ENCODE measurements at places on chromosomes 11 and 22.

DNA sequence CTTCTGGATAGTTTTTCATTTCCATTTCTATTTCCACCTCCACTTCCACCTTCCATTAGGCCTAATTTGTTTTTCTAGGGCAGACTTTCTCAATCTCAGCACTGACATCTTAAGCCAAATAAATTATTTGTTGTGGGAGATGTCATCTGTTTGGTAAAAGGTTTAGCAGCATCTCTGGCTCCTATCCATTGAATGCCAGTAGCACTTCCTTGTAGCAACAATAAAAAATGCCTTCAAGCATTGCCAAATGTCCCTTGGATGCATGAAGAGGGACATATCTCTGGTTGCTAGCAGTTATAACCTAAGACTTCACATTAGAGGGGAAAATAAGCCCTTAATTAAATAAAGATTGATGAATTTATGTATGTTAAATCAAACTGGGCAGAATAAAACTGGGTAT is 1.9 kb downstream of the OR52A5 start:
- DNase-seq, result no peak

DNA sequence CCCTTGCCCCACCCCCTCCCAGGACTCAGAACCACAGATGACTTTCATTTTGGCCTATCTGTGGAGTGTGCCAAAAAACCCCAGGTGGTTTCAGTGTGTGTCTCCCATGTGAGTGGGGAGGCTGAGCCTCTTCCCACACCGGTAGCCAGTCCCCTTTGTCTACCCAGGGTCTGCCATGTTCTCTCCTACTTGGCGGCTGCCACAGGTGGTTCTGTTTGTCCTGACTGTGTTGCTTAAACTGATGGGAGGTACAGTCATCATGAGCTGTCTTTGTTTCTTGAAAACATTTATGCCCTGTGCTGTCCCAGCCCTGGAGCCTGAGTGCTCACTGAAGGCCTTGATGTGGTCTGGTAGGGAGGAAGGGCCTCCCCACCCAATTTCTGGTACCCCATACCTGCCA is 39.7 kb upstream of the SUSD2 start:
- no peak for DNase-seq

DNA sequence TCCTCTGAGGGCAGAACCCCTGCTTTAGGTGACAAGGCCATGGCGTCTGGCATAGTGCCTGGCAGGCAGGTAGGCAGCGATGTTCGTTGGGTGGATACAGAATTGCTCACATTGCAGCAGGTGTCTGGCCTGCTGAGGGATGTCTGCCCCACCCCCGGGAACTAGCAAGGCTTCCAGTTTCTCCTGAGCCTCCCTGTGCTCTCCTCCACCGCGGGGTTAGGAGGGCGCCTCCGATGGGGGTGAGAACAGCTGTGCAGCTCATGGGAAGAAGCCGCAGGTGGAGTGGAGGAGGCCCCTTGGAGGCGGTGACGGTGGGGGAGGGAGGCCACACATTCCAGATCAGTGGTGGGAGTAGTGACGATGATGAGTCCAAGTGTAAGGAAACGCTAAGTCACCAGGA is 48.3 kb upstream of the JAM3 start:
- no peak for DNase-seq

DNA sequence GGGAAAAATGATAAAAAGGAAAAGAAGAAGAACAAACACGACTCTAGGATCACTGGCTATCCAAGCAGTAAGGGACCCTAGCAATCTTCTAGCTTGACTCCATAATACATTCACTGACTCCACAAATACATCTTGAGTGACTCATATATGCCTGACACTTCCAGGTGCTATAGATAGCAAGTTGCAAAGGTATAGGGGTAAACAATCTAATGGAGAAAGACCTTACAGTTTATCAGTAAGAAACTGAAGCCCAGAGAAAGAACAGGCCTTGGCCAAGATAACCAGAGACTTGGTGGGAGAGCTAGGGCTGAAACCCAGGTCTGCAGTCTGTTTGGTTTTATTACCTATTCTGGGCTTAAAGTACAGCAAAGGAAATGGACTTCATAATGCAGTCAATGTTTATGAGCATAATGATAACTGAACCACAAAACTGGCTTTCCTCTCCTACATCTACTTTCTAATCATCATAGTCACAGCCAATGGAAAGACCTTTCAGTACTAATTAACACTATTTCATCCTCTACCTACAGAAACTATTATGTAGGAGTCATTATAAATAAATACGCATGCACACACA is 19.7 kb upstream of the SLC5A1 start:
- no peak for DNase-seq

DNA sequence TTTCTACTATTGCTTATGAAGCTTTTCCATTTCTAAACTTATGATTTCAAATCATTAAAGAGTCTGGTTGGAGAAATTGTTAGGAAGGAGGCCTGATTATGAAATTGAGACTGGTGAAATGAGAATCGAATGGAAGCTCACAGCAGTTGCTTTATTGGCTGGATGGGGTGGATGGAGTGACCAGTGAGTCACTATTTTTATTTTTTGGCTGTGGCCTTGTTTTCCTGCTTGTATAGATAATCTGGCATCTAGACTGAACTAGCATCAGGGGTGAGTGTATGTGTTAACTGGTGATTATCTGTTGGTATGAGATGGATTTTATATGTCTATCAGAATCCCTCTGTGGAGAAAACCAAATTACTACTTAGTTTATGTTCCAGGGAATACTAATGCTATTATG is 36.2 kb downstream of the UVRAG start:
- no peak for DNase-seq

DNA sequence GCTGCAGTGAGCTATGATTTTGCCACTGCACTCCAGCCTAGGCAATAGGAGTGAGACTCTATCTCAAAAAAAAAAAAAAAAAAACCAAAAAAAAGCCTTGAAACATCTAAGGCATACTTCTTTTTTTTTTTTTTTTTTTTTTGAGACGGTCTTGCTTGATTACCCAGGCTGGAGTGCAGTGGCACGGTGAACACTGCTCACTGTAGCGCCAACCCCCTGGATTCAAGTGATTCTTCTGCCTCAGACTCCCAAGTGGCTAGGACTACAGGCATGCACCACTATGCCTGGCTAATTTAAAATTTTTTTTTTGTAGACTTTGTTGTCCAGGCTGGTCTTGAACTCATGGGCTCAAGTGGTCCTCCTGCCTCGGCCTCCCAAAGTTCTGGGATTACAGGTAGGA is 19.5 kb downstream of the ARFGAP3 start:
- DNase-seq, result no peak

DNA sequence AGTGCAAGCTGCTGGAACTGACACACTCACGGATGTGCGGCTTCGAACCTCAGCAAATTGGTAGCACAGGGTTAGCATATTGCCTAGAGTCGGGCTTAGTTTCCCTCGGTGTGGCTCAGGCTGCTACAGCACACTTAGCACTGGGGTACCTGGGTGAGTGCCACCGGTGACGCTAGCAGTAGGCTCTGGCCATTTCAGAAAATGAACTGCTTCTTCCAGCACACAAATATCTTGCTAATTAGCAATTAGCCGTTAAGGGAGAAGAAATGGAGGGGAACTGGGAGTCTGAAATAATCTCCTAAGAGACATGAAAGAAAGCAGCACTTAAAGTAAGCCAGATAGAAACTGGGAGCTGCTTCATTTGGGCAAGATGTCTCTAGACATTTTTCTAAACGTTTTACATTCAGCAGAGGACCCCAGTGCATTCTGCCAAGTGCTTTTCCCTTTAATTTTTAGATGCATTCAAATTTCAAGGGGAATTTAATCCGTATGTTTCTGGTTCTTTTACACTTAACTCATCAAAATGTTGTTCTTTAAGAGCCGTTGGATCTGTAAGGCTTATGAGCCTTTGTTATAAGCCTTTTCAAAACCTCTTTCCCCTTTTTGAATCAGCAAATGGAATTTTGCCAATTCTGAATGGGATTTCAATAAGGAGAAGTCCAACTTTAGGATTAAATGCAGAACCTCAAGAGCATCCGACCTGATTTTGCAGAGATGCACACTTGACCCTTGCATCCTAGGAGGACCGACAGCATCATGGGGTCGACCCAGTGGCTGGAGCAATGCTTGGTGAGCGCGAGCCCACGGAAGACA is 708.1 kb downstream of the NTM start:
- DNase-seq, result no peak

DNA sequence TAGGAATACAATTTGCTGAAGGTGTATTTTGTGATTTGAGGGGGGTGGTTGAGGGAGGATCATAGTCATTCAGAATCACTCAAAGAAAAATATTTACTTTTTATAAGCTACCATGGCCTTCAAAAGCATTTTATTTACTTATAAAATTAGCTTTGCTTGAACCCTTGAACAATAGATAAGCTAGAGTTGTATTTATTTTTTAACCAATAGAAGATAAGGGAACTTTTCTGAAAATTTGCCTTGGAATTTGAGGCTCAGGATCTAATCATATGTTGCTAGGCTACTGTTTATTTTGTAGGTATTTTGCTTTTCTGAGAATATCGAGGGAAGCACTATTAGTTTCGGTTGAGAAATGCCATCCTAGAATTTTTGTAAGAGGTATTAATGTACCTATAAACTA is 82.1 kb downstream of the EMSY start:
- no peak for DNase-seq

DNA sequence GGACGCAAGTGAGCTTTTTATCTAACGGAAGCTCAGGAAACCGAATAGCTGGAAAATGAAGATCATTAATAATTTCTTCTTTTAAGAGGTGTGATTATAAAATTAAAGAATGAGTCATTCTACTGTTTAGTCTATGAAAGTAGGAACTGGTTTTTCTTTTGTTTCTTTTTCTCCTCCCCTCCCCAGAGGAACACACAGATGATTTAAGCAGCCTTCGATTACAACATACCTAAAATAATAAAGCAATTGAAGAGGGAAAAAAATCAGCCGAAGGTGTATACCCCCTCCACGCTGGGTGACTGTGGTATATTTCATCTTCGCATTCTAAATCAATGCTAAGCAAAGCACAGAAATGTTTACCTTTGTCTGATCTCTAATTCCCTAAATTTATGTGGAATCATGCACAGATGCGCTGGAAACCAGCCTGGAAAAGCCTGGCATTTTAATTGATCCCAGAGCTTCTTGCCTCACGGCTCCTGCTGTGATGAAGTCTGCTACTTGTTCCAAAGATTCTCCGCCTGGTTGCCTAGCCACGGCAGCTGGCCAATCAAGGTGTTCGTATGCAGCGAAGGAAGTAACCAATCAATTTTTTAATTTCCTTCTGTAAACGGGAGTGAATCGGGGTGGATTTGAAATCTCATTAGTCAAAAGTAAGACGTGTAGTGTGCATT is 133.9 kb downstream of the FANCF start:
- peak; percentile 46 for DNase-seq

GRCh38 chr11:65108469-65109123 is 3.1 kb upstream of the TM7SF2 start:
- DNase-seq, result no peak

GRCh38 chr11:75654314-75654713 is 14.5 kb downstream of the MAP6 start:
- DNase-seq, result no peak

GRCh38 chr11:19721176-19721575 is 8.5 kb downstream of the NAV2 start:
- no peak for DNase-seq

DNA sequence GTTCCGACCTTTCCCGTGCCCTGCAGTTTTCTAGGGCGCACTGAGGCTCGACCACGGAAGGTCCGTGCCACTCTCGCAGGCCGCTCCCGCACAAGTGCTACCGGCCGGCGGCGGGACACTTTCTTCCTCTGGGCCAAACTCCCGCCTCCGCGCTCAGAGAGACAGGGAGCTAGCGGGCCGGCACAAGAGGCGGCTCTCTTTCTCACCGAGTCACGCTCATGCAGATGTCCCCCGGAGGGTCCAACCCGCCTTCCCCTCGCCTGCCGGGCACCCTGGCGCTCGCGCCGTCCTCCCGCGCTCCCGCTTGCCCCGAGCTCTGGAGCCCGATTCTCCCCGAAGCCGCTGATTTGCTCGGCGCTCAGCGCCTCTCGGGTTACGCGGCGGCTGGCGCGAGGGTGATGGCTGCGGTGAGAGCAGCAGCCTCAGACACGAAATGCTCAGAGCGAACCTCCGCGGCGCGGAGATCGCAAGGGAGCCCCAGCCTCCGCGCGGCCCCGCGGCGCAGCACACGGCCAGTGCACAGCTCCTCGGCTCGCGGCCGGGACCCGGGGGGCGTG is 1.0 kb downstream of the LMO1 start:
- peak; percentile 35 for DNase-seq

- DNase-seq, result no peak
Measured at GRCh38 chr11:95156133-95156721, 66.6 kb downstream of the ENDOD1 start.

- DNase-seq, result no peak
Measured at GRCh38 chr22:39598017-39598965, 27.7 kb downstream of the CACNA1I start.

GRCh38 chr11:131498631-131499160 is 128.3 kb downstream of the NTM start:
- DNase-seq, result no peak

DNA sequence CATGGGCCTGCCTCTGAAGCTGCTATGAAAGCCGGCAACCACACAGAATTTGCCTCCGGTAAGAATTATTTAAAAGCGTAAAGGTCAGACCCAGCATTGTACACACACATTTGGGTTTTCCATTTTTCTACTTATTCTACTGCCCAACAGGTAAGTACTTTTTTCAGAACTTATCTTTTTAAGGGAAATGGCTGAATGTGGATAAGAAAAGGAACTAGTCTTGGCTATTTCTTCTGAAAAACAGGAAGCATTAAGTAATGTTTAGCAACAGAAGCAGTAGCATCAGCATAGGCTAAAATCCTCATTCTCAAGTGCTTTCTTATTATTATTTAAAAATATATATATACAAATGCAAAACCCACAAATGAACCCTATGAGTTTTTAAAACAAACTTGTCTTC is 103.1 kb downstream of the MPPED2 start:
- no peak for DNase-seq

DNA sequence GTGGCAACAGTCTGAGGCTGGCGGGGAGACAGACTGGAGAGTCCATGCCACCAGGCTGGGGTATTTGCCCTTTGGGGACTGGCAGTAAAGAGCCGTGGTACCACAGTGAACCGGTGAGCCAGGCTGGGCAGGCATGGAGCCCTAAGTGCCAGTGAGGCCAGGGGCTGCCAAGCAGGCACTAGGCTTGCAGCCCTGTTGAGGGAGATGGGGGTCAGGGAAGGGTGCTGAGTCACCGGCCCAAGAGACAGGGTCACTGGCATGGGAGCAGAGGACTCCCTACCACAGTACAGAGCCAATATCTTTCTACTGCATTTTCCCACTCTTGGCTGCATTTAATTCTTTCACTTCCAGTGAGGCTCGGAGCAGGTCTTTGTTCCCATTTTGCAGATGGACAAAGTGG is 30.7 kb upstream of the TEF start:
- DNase-seq, result no peak

Measured in WERI-Rb-1 (cell line).